ENCODE measurements at places on chromosomes 3 and 15.

GRCh38 chr15:41487802-41488201, 5.9 kb upstream of the ITPKA start:
- no peak for DNase-seq

DNA sequence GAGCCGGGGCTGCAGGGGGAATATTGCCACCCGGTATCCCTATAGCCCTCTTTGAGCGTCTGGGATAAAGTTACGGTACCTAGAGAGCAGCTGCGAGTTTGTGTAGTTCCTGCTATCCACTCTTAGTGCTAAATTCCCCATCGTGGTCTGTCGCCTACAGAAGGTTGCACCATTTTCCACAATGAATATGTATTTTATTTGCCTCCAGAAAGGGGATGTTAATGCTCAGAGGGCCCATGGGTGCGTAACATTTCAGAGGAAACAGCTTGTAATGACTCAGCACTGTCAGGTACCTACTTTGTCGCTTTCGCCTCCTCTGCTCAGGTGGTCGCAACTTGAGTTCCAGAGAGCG, 1.1 kb downstream of the SLCO3A1 start:
- DNase-seq: no peak

GRCh38 chr3:142285083-142285517, 59.7 kb upstream of the GK5 start:
- DNase-seq: no peak

DNA sequence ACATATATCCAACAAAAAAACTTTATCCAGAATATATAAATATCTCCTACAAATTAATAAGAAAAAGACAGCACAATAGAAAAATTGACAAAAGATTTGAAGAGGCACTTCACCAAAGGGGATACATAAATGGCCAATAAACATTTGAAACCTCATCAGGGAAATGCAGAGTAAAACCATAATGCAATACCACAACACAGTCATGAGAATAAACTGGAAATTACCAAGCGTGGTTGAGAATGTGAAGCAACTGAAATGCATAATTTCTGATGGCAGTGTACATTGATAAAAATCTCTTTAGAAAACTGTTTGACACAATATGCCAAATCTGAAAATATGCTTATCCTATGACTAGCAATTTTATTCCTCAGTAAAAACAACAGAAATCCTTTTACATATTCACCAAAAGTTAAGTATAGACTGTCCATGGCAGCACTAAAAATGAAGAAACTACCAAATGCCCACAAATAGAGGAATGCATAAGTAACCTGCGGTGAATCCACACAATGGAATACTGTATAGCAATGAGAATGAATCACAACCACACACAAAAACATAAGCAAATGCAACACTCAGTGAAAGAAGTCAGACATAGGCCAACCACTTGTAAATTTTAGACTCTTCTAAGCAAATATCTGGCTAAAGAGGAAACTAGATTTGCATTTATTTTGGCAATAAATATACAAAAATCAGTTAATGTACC, 7.9 kb downstream of the LYZL4 start:
- DNase-seq: no peak

- DNase-seq: no peak
Measured at GRCh38 chr3:170477395-170477794, 58.7 kb downstream of the CLDN11 start.

GRCh38 chr15:74783072-74783807, 1.4 kb downstream of the CSK start:
- DNase-seq: no peak

DNA sequence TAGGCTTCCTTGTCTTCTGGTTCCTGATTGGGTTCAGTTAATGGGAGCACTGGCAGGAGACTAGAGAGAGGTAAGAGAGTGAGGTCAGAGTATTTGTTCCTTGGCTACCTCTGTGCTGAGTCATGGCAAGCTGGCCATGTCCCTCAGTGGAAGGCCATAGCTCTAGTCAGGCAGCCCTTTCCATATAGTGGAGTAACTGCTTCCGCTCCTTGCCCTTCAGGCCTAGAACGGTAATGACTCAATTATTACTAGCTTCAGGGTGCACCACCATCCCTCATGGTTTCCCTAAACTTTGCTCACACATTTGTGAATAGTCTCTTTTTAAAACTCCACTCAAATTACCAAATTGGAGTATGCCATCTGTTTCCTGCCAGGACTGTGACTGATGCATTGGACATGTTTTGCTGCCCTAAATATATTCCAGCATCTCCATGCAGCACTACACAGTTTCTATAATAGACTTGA, 10.5 kb upstream of the ANO10 start:
- no peak for DNase-seq

DNA sequence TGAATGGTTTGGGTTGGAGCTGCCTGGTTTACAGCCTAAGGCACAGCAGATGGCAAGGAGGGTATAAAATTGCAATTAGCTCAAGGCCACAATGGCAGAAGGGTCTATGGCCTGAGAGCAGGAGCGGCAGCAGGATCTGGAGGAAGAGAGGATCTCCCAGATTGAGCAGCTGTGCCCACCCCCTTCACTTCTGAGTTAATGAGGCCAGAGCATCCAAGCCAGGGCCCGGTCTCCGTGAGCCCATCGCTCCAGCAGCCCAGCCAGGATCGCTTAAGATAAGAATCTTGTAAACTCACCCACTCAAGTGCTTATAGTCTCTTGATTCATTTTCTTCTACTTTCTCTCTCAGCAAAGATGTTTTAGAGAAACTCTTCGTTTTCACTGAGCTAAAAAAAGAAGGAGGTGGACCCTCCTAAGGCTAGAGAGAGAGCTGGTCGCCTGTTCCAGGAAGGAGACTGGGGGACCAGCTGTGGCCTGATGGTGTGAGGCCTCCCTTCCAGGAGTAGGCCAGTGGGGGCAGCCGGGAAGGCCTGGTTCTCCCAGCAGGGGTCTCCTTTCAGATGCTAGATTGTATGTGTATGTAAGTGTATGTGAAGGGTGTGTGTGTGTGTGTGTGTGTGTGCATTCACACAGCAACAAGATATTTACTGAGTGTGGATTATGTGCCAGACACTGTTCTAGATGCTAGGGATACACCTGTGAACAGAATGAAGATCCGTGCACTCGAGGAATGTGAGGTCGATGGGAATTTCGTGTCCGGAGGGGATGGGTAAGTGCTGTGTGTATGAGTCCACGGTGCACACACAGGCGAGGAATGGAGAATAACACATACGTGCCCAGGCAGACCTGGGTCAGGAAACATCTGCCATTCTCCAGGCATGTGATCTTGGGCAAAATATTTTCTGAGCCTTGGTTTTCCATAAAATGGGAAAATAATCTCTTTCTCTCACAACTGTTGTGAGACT, 18.6 kb downstream of the MAGEF1 start:
- no peak for DNase-seq

GRCh38 chr3:187750513-187751123, 5.3 kb upstream of the BCL6 start:
- DNase-seq: no peak

GRCh38 chr15:91625506-91625905, 228.0 kb upstream of the SLCO3A1 start:
- DNase-seq: no peak

GRCh38 chr15:90000186-90001001, 730 bp upstream of the ZNF710 start:
- DNase-seq: no peak

- no peak for DNase-seq
Measured at GRCh38 chr3:48518069-48518468, 14.1 kb upstream of the SHISA5 start.

- DNase-seq: no peak
Measured at GRCh38 chr15:101445562-101446517, 43.7 kb downstream of the PCSK6 start.

DNA sequence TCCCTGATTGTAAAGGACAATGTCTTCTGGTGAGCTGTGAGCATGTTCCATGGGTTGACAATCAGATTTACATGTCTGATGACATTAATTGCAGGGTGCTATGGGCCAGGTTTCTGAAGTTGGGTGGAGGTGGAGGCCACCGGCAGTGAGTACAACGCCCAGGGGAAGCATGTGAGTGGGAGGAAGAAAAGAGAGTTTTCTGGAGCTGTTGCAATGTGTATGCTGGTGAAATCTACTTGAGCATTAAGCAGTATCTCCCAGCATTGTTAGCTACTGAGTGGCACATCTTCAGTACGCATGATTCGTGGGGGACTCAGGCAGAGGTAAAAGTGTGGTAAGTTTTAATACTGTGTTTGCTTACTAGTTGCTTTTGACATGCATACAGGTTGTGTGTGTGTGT, 26.6 kb downstream of the TMEM45A start:
- no peak for DNase-seq

DNA sequence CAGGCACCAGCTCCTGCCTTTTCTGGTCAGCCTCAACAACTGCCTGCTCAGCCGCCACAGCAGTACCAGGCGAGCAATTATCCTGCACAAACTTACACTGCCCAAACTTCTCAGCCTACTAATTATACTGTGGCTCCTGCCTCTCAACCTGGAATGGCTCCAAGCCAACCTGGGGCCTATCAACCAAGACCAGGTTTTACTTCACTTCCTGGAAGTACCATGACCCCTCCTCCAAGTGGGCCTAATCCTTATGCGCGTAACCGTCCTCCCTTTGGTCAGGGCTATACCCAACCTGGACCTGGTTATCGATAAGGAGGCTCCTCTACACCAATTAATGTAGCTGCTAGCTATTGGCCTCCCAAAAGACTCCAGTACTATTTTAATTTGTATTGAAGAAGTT, 38.9 kb downstream of the TFG start:
- DNase-seq: no peak

DNA sequence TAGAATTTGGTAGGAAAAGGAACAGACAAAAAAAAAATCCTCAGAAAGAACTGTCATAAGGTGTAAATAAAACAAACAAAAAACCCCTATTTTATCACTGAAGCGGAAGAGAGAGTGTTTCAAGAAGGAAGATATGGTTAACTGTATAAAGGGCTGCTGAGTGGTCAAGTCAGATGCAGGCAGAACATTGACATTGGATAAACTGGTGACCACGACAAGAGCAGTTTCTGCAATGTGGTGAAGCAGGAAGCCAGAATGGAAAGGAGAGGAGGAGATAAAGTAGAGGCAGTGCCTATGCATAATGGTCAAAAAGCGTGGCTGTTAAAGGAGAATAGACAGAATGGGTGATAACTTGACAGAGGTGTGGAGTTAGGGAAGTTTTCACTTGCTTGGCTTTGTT, 75.3 kb downstream of the CYP19A1 start:
- no peak for DNase-seq

GRCh38 chr3:32436816-32437189, 45.1 kb downstream of the CMTM7 start:
- no peak for DNase-seq

- DNase-seq: no peak
Measured at GRCh38 chr3:88188436-88188835, 38.7 kb downstream of the C3orf38 start.

GRCh38 chr3:66047311-66048050, 8.8 kb upstream of the MAGI1 start:
- no peak for DNase-seq

GRCh38 chr3:69232482-69232881, 110.1 kb upstream of the LMOD3 start:
- no peak for DNase-seq

DNA sequence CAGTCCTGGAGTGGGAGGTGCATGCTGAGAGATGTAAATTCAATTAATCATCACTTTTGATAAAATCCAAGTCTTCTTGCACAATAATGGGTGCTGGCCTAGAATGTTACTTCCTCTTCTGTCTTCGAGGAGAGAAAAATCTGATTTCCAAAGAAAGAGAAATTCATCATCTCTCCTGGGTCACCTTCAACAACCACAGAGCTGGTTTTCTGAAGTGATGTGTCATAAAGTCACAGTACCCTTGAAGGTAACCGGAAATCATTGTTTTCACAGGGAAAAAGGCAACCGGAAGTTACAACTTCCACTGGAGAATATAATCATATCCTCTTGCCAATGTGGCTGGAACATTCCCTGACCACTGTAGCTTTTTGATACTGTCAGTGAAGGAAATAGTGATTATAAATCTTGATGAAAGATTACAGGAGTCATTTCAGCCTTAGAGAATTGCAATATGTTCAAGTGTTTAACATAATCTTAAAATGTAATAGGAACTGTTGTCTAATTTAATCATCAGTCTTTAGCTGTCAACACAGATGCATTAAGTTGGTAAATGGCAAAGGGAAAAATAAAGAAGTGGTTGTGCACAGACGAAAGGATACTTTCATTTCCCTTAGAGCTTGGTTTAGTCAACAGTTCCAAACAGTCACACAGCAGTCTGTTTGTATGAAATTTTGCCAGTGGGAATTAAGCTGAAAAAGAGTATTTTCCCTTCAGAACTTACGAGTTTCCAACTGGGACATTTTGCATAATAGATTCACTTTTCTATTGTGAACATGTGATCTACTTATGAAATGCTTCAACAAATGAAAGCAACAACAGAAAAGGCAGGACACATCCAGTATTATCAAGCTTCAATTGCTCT, 106.5 kb upstream of the SLC4A7 start:
- DNase-seq: no peak

DNA sequence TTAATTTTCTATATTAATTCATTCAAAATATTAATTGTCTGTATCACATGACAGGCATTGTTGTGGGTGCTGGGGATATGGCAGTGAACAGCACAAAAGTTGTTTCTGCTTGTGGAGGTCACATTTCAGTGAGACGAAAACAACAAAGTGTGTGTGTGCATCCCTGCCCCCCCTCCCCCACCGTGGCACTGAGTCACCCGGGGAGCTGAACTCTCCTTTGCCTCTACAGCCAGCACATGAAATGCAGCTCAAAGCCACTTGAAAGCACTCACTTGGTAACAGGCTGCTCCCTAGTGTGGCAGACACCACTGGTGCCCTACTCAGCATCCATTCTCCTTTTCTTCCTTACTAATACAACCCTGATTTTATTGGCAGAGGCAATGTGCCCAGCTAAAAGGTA, 16.9 kb upstream of the SCAMP5 start:
- no peak for DNase-seq

- DNase-seq: no peak
Measured at GRCh38 chr15:62164396-62165103, 535 bp downstream of the C2CD4B start.

All from stimulated activated CD8-positive, alpha-beta memory T cell treated with anti-CD3 and anti-CD28 coated beads, Interleukin-4, amount 100 ng/mL, for 1 hour (primary cell).